Lung microvascular endothelial cell (primary cell): ENCODE measurements at places on chromosomes 5 and 9.

DNA sequence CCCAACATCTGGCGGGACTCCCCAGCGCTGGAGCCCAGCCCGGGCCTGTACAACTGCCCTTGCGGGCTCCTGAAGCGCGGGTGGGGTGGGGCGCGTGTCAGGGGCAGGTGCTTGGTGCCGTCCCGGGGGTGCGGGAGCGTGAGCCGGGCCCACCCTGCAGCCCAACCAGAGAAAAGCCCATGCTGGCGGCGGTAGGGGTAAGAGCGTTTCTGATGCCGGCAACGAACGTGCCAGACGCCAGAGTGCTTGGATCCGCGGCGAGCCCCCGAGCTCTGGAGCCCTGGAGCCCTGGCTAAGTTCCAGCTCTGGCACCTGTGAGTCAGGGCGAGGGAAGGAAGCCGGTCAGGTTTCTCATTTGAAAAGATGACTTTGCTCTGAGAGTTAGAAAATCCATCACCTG lies 58.0 kb downstream of the ZNF510 start:
- peak; percentile 0 for DNase-seq

- no peak for DNase-seq
These were observed 122.4 kb downstream of the MVB12B start for GRCh38 chr9:126448865-126449577.

- no peak for DNase-seq
These were observed 17.9 kb downstream of the FGF18 start for GRCh38 chr5:171437286-171437821.

DNA sequence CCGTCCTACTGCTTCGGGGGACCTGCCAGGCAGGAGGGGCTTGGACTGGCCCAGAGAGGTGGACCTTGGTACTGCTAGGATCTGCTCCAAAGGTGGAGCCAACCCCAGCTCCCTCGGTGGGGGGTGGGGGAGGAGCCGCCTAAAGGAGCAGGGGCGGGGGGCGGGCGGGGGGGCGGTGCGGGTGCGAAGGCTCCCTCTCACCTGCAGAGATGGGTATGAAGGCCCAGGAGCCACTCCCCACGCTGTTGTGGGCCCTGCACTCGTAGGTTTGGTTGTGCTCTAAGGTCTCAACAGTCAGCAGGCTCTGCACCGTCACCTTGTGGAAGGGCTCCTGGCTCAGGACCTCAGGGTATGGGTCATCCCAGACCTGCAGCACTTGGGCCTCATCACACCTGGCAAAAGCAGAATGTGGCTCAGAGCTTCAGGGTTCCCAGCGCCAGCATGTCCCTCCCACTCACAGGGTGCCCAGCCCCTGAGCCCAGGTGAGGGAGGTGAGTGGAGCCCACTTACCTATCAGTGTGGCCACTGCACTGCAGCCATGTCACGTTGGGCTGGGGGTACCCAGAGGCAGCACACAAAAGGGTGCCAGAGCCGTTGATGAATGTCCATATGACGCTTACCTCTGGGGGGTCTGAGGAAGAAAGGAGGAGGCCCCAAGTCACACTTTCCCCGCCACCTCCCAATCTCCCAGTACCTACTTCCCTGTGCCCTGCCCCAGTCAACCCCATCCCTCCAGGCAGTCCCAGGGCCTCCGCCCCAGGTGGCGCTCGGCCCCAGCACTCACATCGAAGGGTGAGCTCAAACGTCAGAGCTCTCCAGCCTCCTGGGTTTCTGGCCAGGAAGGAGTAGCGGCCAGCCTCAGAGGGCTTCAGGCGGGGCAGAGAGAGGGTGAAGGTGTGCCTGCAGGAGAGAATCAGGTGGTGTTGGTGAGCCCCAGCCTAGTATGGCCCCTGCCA lies 16.4 kb downstream of the CSF1R start:
- DNase-seq, result no peak

DNA sequence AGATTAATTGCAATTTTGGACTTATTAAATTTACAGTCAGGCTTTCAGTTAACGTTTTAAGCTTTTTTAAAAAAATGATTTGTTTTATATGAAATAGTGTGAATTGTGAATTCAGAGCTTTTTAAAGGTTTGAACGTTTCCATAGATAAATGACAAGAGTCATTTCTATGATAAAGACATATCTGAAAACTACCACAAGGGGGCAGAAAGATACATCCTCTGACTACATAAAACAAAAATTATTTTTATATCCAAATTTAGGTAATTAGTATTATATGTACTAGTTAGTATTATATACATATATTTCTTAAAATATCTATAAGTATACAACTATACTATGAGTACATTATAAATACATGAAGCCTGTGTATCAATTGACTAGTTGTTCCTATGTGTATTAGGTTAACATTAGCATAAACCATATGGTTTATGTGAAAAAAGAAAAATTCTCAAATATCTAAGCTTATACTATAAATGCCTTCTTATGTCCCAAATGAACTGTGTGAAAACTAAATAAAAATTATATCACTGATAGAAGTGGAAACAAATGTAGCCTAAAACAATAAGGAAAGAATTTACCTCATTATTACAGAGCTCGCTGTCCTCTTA lies 155.2 kb downstream of the MEF2C start:
- DNase-seq, result peak; percentile 60

DNA sequence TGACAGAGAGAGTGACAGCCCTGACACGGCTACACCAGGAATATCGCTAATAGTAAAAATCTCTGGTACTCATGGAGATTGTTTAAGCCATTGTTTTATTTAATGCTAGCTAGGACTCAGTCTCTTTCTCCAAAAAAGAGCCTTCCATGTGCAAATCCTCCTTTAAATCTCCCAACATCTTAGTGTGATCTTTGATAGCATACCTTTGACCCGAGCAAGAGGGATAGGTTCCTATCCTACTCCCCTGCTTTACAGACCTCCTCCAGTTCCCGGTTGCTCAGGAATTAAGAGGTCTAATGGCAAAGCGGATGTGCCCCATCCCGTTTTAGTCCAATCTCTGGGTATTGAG lies 663 bp upstream of the FRMD3 start:
- DNase-seq, result no peak

- DNase-seq, result no peak
These were observed 22.0 kb downstream of the LHX3 start for GRCh38 chr9:136182850-136183422.

DNA sequence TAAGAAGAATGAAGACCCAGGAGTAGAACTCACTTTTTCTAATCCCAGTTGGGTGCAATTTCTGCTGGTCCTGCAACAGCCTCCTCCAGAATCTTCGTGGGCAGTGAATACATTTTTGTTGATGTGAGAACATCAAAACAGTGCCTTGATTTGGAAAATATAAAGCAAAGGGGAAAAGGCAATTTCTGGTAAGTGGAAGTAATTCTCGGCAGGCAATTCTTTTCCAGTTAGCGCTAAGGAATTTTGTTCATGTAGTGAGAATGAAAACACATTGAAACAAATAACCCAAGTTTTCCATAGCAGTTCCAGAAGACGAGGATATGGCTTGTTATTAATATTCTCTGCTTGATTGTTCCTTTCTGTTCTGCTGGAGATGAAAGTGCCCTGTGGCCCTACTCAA lies 178.7 kb downstream of the SPATA31D1 start:
- DNase-seq, result no peak

GRCh38 chr9:134272302-134273023 lies 53.8 kb upstream of the RXRA start:
- no peak for DNase-seq

DNA sequence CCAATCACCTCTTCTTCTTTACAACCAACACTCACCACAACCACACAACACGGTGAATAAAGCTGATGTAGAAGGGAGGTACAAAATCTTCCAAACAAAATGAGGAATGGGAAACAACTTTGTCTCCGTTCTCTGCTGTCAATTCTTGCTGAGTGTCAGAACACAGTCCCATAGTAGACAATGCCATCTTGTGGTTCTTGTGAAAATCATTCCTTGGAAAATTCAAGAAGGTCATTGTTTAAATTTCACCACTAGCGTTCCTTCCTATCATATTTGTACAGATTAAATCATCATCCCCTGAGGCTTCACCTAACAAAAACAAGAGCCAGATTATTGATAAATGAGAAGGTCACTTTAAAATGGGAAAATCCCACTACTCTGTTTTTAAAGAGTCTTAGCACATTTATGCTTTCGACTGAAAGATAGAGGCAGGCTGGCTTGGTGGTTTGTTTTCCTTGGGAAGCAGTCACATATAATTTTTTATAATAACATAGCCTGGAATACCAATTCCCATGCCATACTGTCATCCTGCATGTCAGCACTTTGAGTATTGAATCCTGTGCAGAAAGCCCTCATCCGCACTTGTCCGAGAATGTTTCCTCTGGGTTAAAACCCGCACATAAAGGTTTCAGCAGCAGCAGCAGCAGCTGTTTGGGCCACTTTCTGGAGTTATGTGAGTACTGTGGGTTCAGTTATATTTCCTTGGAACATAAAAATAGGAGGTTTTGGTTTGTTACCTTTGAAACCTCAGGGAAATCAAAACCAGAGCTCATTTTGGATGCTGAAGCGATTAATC lies 395.0 kb upstream of the SMARCA2 start:
- DNase-seq, result no peak

DNA sequence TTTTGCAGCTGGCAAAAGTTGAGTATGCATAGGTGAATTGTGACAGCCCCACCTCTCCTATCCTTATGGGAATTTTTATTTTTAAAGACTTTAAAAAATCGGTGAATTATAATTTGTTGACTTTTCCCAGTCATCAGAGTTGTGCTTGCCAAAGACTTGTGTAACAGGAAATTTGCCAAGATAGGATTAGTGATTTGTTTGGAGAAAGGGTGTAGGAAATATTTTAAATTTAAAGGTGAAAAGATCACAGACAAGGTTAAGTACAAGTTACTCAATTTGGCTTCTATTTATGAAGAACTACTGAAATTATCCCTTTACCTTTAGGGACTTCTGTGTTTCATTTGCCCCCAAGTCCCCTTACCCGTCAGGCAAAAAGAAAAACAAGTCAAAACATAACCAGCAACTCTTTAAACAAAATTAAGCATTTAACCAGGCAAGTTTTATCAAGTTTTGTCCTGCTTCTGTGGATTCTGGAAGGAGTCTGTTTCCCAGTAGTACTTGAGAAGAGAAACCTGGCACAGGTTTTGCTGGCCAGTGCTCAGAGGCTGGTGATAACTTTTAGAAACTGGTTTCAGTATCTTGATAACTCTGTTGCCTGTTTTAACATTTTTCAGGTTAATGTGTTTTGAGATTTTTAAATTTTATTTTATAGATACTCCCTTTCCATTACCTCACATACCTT lies 285.4 kb downstream of the MAST4 start:
- peak; percentile 47 for DNase-seq

- peak; percentile 31 for DNase-seq
These were observed 26.6 kb downstream of the NR5A1 start for GRCh38 chr9:124480621-124480981.

DNA sequence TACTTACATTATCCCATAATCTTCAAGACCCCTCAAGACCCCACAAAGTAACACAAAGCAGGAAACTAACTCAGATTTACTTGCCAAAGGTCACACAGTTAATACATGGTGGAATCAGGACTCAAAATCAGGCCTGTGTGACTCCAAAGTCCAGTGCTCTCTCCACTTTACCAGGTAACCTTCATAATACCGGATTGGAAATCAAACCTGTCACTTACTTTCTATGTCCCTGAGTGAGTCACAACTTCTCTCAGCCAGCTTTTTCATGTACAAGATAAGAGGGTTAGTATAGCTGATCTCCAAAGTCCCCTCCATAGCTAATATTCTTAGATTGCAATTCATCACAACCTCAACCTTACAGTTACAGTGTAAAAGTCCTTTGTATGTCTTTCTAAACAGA lies 17.1 kb downstream of the STRBP start:
- DNase-seq, result no peak

- DNase-seq, result no peak
These were observed 30.4 kb upstream of the TRIM14 start for GRCh38 chr9:98149422-98149821.

DNA sequence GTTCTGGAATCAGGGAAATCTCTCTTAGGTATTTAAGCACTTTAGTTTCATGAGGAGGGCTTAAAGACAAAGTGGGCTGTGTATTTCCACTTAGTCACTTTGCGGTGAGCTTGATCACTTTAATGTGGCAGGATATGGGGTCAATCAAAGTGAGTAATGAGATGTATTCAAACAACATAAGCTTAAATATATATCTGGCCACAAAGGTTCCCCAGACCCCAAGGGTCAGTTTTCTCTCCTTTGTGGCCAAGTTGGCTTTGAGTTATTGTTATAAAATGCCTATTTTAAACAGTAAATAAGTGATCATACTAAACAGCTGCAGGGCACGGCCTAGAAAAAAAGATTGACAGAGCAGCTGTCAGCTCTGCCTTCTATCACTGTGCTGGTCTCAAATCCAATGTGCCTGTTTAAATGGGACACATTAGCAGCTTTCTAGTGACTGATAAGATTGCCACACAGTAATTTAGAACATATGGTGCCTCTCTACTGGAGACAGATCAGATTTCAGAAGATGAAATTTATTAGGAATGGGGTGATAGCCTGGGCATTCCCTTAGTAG lies 363.9 kb downstream of the AGTPBP1 start:
- DNase-seq, result no peak

DNA sequence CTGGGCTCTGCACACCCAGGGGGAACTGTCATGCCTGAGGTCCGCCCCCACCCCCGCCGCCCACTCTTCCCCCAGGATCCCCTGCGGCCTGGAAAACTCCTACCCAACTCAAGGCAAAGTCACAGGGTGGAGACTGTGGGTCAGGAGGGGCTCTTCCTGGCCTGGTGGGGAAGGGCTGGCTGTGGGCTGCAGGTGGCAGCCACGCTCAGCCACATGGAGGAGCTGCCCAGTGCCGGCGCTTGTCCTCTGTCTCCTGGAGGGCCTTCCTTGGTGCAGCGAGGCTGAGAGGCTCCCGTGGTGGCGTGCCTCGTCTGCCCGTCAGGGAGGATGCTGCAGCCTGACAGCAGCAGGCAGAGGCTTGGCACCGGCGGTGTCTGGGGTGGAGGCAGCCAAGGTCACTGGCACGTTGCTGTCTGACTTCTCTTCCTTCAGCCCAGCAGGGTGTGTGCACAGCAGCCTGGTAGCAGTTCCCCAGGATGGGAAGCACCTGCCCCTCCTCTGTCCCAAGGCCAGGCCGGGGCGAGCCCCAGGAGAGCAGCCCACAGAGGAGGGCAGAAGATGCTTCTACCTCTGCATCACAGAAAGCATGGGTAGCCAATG lies 78.1 kb downstream of the ADAMTS2 start:
- no peak for DNase-seq
